Fibroblast of skin of left biceps (primary cell): ENCODE measurements at places on chromosomes 1 and 21.

GRCh38 chr1:227744668-227745067, 9.4 kb downstream of the SNAP47 start:
- no peak for DNase-seq

- no peak for DNase-seq
Observed at GRCh38 chr1:9399510-9400424, 107.1 kb downstream of the SPSB1 start.

DNA sequence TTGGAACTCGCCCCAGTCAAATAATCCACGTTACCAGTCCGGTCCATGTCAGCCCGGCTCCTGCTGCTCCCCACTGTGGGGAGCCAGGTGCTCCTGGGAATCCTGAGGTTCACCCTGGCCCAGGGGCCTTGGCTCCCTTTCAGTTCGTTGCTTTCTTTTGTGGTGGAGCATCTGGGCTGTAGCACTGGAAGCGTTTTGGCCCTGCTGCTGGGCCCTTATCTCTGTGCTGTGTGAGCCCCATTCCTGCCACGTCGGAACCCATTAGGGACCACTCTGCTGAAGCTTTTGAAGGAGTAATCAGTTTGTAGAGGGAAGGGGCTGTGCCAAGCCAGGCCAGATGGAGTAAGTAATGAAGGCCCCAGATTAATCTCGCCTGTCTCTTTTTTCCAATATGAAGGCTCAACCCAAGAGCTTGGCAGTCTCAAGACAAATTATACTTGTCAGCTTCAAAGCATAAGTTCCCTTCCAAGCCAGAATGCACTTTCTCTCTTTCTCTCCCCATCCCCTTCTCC, 82.3 kb downstream of the PGM1 start:
- no peak for DNase-seq

- no peak for DNase-seq
Observed at GRCh38 chr21:45441431-45442255, 36.7 kb downstream of the COL18A1 start.

DNA sequence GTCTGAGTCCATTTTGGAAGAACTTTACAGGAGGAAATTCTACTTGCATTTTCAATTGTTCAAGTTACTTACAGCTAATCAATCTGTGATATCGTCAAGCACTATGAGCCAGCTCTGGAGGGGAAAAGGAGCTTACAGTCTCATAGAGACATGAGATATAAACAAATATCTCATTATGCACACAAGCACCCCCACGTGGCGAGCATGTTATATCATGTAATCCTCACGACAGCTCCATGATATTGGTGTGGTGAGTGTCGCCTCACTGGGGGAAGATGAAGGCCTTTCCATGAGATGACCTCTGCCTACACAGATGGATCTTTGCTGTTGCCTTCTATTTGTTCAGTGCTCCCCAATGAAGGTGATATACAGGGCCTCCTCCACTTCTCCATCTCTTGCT, 34.6 kb downstream of the TNR start:
- no peak for DNase-seq

GRCh38 chr21:46250146-46250725, 21.7 kb upstream of the LSS start:
- DNase-seq: no peak

- DNase-seq: peak; percentile 64
Observed at GRCh38 chr1:164794356-164794755, 235.4 kb downstream of the PBX1 start.

GRCh38 chr1:18899363-18900049, 2.8 kb downstream of the ALDH4A1 start:
- DNase-seq: no peak

DNA sequence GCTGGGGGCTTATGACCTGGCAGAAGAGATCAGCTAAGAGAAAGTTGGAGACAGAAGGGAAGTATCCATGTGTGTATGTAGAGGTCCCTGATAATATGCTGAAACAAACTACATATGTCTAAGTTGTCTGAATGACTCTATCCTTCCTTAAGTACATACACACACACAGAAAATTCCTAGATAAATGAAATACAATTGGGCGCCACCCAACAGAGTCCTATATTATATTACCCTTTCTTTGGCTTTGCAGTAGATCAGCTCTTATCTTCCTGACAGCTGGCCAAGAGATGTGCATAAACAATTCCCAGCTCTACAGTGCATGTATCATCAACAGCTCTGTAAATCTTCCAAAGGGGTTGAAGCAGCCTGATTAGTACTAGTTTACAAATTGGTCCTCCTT, 40.1 kb downstream of the SORT1 start:
- no peak for DNase-seq

GRCh38 chr1:113215015-113215414, 142.0 kb downstream of the LRIG2 start:
- DNase-seq: no peak

- no peak for DNase-seq
Observed at GRCh38 chr1:93705892-93706500, 24.4 kb upstream of the BCAR3 start.

DNA sequence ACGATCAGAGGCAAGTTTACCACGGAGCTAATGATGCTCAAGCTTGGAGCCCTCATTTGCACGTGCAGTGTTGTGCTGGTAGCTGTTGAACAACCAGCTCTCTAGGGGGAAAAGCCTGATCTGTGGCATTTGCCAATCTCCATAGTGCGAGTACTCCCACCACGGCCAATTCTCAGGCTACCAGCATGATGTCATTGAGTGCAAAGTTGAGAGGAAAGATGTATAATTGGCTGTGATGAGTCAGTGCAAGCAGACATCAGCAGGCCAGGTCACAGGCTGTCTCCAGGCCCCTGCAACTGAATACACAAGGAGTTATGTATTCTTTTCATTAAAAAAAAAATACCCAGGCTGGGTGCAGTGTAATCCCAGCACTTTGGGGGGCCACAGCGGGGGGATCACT, 233.1 kb upstream of the VAMP3 start:
- DNase-seq: no peak

DNA sequence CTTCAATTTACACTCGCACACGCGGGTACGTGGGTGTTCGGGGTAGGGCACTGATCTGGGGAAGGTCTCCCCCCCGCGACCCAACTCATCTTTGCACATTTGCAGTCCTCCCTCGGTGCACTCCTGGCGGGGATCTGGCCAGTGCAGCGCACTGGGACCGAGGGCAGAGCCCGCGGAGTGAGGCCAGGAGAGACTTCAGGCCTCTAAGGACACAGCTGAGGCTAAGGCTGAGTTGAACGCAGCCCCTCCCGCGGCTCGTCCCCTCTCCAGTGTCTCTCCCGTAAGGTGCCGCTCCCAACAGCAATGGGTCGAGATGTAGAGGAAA, 936 bp upstream of the NCAM2 start:
- DNase-seq: no peak

DNA sequence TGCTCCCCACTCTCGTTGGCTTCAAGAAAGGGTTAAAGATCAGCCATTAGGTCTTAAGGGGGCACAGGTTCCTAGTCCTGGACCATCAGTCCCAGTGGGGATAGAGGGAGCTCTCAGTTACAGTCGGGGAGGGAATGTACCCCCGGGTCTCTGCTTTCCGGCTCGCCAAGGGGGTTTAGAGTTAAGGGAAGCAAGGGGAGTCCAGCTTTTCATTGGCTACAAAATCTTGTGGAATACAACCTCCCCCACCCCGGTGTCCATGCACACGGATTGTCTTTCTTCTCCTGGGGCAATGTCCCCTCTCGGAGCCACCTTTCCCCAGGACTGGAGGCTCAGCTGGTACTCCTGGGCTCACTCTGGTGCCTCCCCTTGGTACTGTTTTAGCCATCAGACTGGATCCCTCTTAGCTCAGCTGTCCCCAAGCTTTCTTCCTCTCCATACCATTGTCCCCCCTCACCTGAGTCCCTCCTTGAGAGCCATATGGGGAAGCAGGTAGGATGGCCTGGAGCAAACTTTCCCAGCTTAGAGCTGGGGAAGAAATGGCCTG, at the start of gene A3GALT2:
A3GALT2 (minus strand) TSS at position 480 of the 547 bp plus-strand sequence; CDS start at position 480, 0 bp downstream.
- DNase-seq: no peak

DNA sequence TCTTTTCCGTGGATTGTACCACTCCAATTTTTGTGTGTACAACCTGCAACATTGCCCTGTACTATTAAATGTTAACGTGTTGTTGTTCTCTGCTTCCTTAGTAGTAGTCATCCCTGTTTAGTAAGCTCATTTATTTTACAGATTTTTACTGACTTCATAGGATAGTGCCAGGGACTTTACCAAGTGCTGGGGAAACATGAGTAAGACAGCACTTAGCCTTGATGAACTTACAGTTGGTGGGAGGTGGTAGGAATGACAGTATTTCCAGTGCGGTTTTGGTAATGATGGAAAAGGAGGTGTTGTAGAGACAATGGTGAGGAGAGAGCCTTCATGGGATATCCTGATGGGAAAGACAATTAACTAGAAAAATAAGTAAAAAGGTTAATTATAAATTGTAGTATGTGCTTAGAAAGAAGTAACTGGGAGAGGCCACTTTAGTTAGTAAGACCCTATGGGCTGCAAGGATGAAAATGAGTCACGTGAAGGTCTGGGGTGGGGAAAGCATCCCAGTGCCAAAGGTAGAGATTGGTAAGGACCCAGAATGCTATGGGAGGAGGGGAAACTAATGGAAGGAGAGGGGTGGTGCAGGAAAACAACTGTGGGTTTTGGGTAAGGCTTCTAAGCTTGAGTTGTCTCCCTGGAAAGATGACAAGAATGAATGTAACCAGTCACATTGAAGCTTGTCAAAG, 1.7 kb downstream of the RLF start:
- DNase-seq: no peak

- DNase-seq: no peak
Observed at GRCh38 chr1:2046174-2046917, 3.9 kb upstream of the PRKCZ start.

GRCh38 chr1:201468844-201469644, at the start of gene PHLDA3:
Gene PHLDA3 (minus strand): TSS chr1:201469188. CDS start chr1:201468786, 402 bp downstream.
- peak; percentile 91 for DNase-seq

- DNase-seq: no peak
Observed at GRCh38 chr1:59698386-59698785, 116.4 kb upstream of the HOOK1 start.

DNA sequence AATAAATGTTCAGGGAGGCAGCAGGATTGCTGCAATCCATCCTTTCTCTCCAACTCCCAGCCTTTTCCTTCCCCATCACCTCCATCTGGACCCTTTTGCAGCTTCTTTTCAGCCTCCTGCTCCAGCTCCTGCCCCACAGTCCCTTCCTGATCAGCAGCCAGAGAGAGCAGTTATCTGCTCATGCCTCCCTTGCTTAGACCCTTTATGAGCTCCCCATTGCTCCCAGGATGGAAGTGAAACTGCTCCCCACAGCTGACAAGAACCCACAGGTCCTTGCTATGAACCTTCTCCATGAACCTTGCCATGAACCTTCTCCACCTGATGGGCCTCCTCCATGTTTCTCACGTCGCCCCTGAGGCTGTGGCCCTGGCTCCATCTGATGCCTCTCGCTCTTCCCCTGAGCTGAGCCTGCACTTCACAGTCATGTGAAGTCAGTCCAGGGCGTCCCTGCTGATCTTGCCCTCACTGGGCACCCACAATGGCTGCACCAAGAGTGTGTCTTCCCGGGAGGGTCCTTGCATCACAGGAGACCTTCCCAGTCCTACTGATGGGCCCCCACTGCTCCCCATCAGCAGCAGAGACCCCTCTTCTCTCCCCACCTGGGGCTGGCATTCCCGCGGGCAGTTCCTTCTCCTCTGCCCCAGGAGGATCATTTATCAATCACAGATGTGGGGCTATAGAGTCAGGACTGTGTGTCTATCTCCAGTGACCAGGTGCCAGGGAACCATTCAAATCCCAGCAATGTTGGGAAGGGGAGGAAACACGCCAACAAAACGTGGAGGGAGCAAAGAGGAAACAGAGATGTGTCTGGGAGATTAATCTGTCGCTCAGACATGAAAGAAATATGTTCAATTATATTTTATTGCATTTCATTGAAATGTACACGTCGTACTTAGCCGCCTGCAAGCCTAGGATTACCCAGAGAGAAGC, 73.1 kb downstream of the MATN1 start:
- no peak for DNase-seq

DNA sequence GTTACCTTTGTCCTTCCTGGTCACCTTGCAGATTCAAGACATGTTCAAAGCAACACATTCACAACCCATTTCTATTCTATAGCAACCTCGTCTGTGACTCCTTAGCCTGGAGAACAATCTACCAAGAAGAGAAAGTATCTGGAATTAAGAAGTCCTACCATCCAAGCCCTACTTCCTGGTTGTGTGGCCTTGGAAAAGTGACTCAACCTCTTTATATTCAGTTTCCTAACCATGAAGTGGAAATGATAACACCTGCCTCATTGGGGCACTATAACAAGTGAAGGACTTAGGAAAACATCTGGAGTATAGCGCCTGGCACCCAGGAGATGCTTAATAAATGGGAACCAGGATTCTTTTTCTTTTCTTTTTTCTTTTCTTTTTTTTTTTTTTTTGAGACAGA, 36.5 kb upstream of the SRRM1 start:
- no peak for DNase-seq

- peak; percentile 72 for DNase-seq
Observed at GRCh38 chr21:46082963-46083790, 14.7 kb upstream of the COL6A2 start.

- no peak for DNase-seq
Observed at GRCh38 chr1:46489638-46490405, at the start of gene DMBX1. Gene DMBX1 (plus strand): TSS chr1:46489836. CDS start chr1:46507011, 17,175 bp downstream.

- no peak for DNase-seq
Observed at GRCh38 chr1:30783256-30783915, 25.8 kb upstream of the LAPTM5 start.

- no peak for DNase-seq
Observed at GRCh38 chr1:53295726-53296116, 32.1 kb downstream of the LRP8 start.

GRCh38 chr1:13735168-13735930, 35.4 kb downstream of the PRDM2 start:
- DNase-seq: no peak

DNA sequence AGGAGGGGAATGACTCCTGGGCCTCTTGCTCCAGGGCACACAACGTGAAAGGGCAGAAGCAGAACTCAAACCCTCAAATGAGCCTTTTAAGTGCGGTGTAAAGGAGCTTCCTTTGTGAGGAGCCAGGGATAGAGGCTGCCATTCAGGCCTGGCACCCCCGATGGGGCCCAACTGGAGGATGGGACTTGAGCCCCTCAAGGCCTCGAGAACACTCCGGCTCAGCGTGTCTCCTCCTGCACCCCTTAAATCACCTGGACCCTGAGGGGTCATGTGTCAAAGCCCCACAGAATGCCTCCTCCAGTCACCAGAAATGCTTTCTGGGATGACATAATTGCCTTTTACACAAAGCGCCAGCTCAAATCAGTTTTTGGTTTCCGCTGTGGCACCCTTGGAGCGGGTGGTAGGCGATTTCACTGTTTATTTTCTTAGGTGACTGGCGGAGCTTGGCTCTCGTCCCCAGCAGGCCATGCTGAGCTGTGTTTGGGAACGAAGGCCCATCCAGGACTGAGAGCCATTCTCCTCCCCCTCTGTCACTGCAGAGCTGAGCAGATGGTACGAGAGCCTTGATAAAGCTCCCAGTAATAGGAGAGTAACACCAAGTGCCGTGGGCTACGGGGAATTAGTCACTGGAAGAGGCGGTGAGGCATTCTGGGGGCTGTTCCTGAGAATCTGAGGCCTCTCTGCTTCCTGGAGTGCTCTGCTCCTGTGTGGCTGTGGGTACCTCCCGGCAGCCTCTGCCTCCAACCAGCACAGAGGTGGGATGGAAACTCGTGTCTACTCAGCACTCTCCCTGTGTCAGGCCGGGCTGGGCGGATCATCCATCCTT, 163.0 kb downstream of the GRIK3 start:
- DNase-seq: no peak

- no peak for DNase-seq
Observed at GRCh38 chr1:213976665-213977485, 10.9 kb upstream of the PROX1 start.
